ENCODE measurements at places on chromosomes 13 and 19.

GRCh38 chr19:14006766-14007562 is 844 bp upstream of the RFX1 start:
- no peak for DNase-seq

- no peak for DNase-seq
Observed at GRCh38 chr13:91144486-91144885, 203.0 kb upstream of the MIR17HG start.

GRCh38 chr13:98563071-98563470 is 13.8 kb downstream of the STK24 start:
- no peak for DNase-seq

DNA sequence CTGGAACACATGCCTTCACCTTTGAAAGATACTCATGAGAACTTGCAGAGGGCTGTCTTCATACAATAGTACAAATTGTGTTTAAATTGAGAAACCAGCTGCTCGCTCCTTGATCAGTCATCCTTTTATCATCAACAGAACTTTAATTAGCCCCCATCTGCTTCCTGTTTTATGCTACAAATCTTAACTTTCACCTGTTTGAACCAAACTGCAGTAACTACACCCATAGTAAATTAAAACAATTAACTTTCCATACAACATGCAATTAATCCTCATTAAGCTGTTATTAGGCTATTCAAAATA is 85.2 kb downstream of the FOXO1 start:
- peak; percentile 6 for DNase-seq

DNA sequence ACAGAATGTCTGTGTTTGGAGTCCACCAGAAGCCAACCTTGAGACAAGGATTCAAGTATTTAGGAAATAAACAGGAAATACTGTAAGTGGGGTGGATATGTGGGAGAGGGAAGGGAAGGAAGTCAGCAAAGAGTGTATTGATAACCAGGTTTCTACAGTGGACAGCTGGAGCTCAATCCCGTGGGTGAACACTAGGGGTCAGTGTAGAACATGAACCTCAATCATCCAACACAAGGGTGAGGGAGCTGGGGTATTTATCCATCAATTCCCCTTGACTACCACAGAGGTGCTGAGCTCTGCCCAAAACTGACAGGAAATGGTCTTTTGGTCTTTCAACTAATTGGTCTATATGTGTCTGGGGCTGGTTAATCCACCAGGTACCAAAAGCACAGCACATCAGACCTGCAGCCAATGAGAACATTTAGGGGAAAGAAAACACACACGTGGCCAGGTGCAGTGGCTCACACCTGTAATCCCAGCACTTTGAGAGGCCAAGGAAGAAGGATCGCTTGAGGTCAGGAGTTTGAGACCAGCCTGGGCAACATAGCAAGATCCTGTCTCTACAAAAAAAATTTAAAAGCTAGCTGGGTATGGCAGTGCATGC is 5.6 kb upstream of the SYDE1 start:
- DNase-seq, result peak; percentile 17

GRCh38 chr19:40444825-40445312 is 734 bp upstream of the SERTAD3 start:
- no peak for DNase-seq

GRCh38 chr19:47486900-47487299 is 2.9 kb upstream of the KPTN start:
- DNase-seq, result no peak

DNA sequence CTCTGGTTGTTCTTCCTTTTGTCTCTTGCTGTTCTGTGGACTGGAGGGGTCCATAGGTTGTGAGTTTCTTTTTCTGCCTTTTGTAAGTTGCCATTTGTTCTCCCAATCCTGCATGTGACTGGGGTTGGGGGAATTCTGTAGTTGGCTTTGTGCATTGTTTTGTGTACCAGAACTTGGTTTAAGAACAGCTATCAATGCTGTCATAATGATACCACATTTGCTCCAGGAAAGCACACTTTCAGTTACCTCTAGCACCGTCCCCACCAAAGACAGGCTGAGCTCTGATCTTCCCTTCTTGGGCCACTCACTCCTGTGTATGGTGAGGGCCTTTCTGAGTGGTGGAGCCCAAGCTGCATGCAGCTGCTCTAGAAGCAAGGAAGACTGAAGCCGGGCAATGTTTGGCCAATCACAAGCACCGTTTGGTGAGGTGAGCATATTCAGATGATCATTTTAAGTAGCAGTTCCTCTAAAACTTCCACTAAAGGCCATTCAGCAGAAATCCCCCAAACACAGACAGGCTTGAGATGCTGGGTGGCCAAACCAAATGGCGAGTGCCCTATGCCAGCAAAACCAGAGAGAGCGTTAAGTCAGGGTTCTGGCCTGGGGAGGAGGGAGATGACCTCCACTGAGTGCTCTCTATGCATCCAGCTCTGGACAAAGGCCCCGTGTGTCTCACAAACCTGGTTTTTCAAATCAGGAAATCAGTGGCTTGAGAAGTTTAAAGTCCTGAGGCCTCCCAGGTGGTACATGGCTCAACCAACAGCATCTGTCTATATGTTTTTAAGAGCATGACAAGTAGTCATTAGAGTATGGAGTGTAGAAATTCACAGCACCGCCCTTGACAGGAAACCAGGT is 120.7 kb upstream of the SPATA13 start:
- no peak for DNase-seq

- no peak for DNase-seq
Observed at GRCh38 chr13:36132376-36132775, 1.2 kb upstream of the DCLK1 start.

DNA sequence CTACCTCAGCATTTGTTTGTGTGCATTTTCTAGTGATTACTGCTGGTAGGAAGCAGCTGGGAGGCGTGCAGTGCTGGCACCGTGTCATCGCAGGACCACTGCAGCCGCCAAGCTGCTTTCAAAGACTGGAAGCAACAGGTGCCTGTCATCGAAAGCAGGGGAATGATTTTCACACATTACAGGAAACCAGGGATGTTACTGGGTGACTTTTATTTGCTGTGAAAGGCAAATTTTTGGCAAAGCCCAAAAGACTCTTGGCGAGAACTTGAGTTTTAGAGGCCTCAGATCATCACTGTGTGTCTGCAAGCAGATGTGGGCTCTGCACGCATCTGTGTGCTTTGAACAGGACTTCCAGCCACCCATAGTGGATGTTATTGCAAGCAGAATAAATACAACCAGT is 176.4 kb downstream of the FLT1 start:
- DNase-seq, result no peak

DNA sequence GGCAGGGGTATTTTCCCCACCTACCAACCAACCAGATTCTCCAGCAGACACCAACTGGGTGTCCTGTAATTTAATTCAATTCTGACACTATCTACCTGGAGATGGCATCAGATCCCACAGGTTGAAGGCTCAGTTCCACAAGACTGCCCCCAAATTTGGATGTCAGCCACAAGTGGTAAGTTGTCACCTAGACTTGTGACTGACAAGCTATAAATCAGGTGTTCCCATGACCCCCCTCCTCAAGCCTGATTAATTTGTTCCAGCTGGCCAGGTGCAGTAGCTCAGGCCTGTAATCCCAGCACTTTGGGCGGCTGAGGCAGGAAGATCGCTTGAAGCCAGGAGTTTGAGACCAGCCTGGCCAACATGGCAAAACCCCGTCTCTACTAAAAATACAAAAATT is 10.6 kb upstream of the HAUS5 start:
- DNase-seq, result no peak

- DNase-seq, result no peak
Observed at GRCh38 chr13:60001889-60002288, 161.8 kb downstream of the DIAPH3 start.

GRCh38 chr19:1395194-1396018 is 5.9 kb downstream of the GAMT start:
- DNase-seq, result no peak

DNA sequence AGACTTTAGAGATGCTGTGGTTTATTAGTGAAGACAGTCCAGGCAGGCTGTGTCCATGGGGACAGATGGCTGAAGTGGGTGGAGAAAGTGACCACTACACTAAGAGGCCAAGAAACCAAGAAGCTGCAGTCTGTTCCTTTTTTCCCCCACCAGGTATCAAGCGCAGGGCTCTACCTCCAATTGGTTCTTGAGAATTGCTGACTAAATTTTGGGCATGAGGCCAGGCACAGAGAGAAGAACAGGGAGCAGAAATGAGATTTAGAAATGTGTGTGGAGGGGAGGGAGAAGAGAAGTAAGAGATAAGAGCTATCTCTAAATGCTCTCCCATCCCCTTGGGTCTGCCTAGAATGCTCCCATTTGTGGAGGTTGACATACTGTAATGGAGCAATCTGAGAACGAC is 12.3 kb upstream of the CYSLTR2 start:
- no peak for DNase-seq

- no peak for DNase-seq
Observed at GRCh38 chr13:111620166-111620565, 299.7 kb downstream of the TEX29 start.

- DNase-seq, result no peak
Observed at GRCh38 chr13:24270639-24271141, 38.7 kb upstream of the C1QTNF9 start.

DNA sequence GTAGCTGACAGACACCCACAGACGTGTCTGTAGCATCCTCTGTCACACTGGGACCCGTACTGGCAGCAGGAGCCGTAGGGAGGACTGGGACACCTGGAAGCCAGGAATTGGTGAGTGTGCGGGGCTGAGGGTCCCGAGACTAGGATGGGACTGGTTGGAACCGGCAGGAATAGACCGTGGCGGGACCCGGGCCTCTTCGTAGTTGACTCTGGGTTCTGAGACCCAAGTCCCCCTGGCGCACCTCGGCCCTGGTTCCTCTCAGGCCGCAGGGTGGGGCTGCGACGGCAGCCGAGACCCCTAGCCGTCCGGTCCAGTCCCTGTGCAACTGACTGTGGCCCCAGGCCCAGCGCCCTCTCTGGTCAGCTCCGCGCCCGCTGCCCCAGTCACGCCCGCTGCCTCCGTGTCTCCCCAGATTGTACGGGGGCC is 64.7 kb downstream of the ZNF823 start:
- no peak for DNase-seq

DNA sequence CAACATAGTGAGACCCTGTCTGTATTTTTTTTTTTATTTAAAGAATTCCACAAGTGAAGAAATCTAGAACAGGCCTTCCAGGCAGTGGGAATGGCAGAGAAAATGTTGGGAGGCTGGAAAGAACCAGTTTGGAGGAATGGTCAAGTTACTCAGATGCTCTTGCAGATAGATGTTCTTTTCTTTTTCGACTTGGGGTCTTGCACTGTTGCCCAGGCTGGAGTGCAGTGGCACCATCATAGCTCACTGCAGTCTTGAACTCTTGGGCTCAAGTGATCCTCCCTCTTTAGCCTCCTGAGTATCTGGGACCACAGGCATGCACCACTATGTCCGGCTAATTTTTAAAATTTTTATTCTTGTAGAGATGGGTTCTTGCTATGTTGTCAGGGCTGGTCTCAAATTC is 662 bp downstream of the C5AR1 start:
- no peak for DNase-seq

DNA sequence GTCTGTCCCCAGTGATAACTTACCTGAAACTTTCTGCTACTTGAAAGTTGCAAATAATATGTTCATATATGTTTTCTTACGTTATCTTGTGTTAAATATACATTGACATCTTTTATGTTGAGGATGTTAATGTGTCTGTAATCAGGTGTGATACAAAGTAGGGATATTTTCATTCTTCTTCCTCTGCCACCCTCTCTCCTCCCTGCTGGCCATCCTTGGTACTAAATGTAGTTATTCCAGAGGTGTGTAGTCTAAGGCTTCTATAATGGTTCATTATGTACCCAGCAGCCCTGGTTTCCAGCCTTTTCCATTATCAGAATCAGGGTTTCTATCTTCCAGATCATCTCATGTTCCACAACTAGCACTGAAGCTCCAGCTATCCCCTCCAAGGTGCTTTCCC is 606.7 kb upstream of the KLHL1 start:
- no peak for DNase-seq

DNA sequence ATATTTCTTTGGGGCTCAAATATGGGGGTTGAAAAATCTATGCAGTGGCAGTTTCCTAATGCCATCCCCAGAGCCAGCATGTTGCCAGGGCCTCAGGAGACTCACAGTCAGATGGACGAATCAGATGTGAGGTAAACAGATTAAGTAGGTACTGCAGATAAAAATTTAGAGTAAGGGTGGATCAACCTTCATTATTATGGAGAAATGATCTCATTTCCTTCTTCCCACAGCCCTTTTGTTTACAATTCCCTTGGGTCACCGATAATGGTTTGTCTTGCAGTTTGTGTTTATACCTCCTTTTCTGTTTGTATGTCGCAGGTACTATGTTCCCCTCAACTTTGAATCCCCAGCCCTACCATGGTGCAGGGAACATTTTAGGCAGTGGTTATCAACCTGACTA is 20.0 kb downstream of the DIAPH3 start:
- DNase-seq, result peak; percentile 8

DNA sequence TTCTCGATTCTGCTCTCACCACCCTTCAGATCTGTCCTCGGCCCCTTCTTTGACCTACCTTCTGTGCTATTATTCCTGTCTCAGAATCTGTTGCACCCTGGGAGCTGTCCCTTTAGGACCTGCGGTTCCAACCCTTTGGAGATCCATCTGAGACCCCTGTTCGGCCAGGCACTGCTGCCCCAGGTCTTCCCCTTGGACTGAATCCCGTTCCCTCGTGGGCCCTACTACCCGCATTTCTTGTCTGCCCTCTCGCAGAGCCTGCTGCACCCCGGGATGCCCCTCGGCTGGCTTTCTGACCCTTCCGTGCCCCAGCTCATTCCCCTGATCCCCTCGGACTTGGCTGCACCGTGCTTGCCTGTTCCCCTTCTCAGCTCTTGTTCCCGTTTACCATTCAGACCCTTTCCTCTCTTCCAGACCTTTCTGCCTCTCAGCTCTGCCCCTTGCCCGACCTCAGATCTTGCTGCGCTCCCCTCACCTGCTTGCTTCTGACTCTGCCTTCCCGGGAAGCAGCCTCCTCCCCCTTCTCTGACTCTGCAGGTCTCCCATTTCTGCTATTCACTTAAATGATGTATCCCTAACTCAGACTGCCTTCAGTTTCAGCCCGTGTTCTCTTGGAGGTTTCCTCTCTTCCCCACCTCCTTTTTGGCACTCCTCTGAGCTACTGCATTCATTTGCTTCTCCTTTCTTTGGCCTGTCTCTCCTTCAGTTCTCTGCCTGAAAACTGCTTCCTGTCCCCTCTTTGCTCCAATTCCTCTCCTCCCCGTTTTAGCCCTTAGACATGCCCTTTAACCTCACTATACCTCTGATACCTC is 1.1 kb downstream of the ARHGAP35 start:
- DNase-seq, result peak; percentile 47

GRCh38 chr13:110213461-110214074 is 93.4 kb downstream of the COL4A1 start:
- DNase-seq, result no peak

DNA sequence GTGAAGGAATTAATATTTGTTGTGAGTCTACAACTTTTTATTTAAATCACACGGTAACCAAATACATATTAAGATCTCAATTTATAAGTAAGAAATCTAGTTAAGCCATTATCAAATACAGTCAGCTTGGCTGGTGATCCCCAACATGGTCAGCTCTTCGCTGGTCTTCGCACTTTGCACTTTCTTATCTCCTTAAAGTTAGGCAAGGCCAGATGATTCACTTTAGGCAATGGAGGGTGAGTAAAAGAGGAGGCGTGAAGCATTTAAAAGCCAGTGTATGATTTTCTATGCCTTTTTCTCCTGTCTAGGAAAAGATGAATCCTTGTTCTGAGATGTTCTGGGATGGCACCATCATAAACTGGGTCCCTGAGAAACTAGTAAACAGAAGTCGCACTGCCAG is 793.7 kb upstream of the ARGLU1 start:
- DNase-seq, result no peak

Data from NCI-H2171 treated with DMSO at 0.1 percent for 48 hours (cell line).